ENCODE measurements at places on chromosomes 2 and 18. TPM values are rescaled to one million over a fixed set of nuclear protein-coding genes. Genes with fewer than 3 reads are reported as not detected.

IL36RN gene
- total RNA-seq: not detected

- H3K4me3 ChIP-seq: no peak overlapping the region
- peaks cover 6% of the 10 kb centered on the region for H3K27me3 ChIP-seq
- DNase-seq: no peak
- H3K36me3 ChIP-seq: no peaks in the 10 kb centered on the region
Observed at GRCh38 chr2:112345030-112346027, 69.9 kb downstream of the ZC3H6 start.

APOB gene
- total RNA-seq: not detected

DNA sequence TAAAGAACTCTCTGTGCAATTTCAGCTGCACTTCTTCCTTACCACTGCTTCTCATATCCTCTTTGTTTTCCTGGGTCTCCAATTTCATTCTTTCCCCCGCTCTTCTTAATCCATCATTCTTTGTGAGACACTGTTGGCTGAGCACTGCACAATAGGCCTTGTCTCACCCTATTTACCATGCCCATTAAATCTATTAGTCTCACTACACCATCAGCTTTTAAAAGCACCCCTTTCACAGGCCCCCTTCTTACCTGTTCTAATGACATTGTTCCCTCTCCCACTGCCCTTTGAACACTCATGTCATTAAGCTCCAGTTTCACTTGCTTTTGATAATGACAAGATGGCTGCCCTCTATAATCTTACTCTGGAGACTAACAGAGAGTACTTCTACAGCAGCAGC lies 404.1 kb upstream of the ACVR2A start:
- no peak overlapping the region for H3K27ac ChIP-seq
- no peak for DNase-seq
- H3K4me3 ChIP-seq: no peak overlapping the region
- no peaks in the 10 kb centered on the region for H3K27me3 ChIP-seq

DNA sequence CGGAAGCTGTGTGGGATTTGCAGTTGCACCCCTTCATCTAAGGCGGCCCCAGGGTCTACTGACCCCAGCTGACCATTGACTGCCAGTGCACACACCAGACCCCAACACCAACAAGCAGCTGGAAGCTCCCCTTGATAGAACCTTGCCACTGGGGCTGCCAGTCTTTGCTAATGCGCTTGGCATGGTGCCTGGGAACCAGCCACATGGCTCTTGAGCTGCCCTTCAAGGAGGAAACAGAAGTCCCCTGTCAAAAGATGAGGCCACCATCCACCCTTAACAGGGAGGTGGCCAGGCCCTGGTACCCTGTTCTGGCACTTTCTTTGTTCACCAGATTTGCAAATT lies 8.6 kb downstream of the ALPI start:
- H3K36me3 ChIP-seq: no peaks in the 10 kb centered on the region
- DNase-seq: no peak
- H3K4me3 ChIP-seq: no peak overlapping the region
- peaks cover 24% of the 10 kb centered on the region for H3K27me3 ChIP-seq

ANKRD30BL gene
- total RNA-seq: not detected

TCF23 gene
- not detected for total RNA-seq

DNA sequence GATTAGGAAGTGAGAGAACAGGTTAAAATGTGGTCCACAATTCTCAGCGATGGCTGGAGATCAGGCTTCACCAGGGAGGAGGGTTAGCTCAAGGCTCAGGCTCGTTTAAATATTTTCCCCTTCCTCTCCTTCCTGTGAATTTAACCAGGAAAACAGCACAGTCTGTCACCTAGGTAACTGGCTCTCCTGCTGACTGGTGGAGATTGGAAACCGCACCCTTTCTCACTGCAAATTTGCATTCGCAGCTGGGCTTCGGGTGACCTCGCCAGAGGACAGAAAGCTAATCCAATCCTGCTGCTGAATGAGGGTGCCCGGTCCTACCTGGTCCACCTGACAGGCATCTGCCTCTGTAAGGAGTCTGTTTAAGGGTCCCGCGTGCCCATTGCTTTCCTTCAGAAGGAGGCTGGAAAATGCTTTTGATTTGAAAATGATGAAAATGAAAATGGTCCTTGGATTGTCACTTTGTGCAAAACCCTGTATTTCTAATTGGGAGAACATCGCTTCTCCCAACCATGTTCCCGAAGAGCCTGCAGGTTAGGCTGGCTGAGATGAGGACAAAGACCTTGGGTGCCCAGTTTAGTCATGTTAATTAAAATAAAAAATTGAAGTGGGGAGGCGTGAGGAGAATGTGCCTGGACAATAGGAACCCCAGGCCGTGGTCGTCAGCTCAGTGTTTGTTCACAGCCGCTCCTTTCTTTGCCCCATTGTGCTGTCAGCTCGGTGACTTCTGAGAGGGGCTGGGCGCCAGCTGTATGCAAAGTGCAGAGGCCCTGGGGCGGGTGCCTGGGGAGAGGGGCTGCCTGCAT lies 43.4 kb upstream of the MTCL1 start:
- H3K36me3 ChIP-seq: no peaks in the 10 kb centered on the region
- no peaks in the 10 kb centered on the region for H3K27me3 ChIP-seq
- no peak overlapping the region for H3K4me3 ChIP-seq
- H3K27ac ChIP-seq: no peak overlapping the region
- H3K4me1 ChIP-seq: peaks cover 5% of the 10 kb centered on the region

SYT4 gene
- not detected for total RNA-seq

IER3IP1 gene
- 15.3 TPM for total RNA-seq

SLC9A4 gene
- 0.10 TPM for total RNA-seq

GRCh38 chr18:48446582-48447225 lies 37.5 kb upstream of the ZBTB7C start:
- H3K27me3 ChIP-seq: peaks cover 23% of the 10 kb centered on the region
- DNase-seq: no peak
- H3K36me3 ChIP-seq: no peaks in the 10 kb centered on the region
- no peak overlapping the region for H3K4me3 ChIP-seq

DNA sequence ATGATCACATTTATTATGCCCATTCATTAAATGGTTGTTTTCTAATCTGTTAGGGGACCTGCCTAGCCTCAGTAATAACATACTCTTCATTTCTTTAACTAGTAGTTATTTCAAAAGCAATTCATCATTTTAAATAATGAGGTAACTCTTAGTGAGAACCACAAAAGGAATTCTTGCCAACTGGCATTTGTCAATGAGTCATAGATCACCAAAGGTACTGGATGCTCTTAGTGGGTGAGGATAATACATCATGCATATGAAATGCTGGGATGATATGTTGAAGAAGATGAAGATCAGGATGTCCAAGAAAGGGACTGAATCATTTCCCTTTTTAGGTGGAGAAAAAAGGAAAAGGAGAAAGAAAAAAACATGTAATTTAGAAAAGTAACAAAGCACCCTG lies 826.2 kb upstream of the DDX18 start:
- no peaks in the 10 kb centered on the region for H3K27me3 ChIP-seq
- no peak overlapping the region for H3K27ac ChIP-seq
- no peaks in the 10 kb centered on the region for H3K4me1 ChIP-seq
- peaks cover 4% of the 10 kb centered on the region for H3K36me3 ChIP-seq
- DNase-seq: no peak
- no peak overlapping the region for H3K4me3 ChIP-seq

DNA sequence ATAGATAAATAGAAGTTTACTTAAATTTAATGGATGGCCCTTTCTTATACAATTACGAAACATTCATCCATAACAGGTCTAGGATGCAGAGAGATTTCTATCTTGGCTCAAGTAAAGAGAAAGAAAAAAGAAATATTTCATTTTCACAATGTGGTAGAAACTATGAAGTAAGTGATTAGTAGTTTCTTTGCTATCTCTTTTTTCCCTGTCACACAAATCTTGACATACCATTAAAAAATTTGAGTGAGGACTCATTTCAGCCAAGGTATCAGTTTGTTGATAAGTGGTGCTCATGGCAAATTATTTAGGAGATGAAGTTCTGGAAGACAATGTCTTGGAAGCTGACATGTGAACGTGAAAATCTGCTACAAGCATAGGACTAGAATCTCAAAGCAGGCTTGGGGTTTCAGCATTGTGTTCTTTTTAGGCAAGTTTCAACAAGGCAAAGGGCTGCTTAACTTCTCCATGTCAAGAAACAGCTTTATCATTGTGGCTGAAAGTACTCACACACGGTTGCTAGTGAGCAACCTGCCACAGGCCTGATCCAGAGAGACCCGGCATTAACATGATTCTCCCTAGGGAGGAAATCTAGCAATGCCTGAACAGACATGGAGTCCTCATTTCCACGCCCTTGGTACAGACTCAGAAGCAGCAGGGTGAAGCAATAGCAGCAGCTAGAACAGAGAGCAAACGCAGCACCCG lies 414.6 kb downstream of the DLGAP1 start:
- H3K27ac ChIP-seq: no peak overlapping the region
- no peak overlapping the region for H3K4me3 ChIP-seq
- no peaks in the 10 kb centered on the region for H3K27me3 ChIP-seq
- no peaks in the 10 kb centered on the region for H3K36me3 ChIP-seq
- no peaks in the 10 kb centered on the region for H3K4me1 ChIP-seq

DNA sequence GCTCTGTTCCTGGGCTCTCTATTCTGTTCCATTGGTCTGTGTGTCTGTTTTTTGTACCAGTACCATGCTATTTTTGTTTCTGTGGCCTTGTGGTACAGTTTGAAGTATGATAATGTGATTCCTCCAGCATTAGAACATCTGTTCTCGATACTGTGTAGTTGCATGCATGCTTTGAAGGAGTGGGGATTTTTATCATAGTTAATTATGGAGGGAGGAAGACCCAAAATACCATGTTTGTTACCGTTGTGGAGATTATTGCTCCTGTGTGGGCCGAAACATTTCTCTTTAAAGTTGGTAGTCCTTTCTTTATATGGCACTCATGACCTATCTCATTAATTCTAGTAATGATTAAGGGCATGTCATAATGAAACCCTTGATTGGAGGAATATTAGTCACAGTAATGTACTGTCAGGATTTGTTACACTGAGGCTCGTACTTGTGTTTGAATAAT lies 87.6 kb downstream of the TTC27 start:
- peaks cover 30% of the 10 kb centered on the region for H3K36me3 ChIP-seq
- no peak overlapping the region for H3K4me3 ChIP-seq
- DNase-seq: no peak
